IMR-90 (cell line): ENCODE measurements at places on chromosomes 6 and 20. TPM values are rescaled to one million over a fixed set of nuclear protein-coding genes. Genes with fewer than 3 reads are reported as not detected.
A peak's percentile ranks its signal among the peaks of the same experiment; 100 is the strongest.

DNA sequence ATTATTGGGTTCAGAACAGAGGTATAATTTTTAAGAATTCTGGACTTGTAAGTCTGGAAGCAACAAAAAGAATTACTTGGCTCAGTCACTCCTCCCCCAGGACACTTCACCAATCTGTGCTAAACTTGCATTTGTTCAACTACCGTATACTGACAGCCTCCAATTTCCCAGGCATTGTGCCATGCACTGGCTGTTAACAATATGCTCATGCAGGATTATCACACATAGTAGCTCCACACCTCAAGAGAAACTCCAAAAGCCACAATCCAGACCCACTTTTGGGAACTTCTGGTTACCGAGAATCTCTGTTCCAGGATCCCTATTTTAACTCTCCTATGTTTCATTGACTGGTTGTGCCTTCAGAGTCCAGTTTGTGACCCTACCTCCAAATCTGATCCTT is 7.7 kb downstream of the ADGRF1 start:
- DNase-seq, result no peak
- peaks cover 4% of the 10 kb centered on the region for H3K27me3 ChIP-seq
- H3K27ac ChIP-seq, result no peak overlapping the region

GRCh38 chr6:119308048-119308570 is 41.5 kb downstream of the MAN1A1 start:
- peaks cover 3% of the 10 kb centered on the region; the same call in 1 of the 2 replicates for H3K36me3 ChIP-seq
- H3K27me3 ChIP-seq, result no peaks in the 10 kb centered on the region
- peak overlapping the region; percentile 71 for H3K27ac ChIP-seq
- no peak overlapping the region for H3K4me3 ChIP-seq
- DNase-seq, result peak; percentile 84

The GNAS-AS1 gene
- 0.54 and 0.83 TPM in 2 replicates for total RNA-seq

The ZSWIM3 gene
- total RNA-seq, result 8.1 and 8.6 TPM in 2 replicates

The DAAM2 gene
- 12.9 and 13.1 TPM in 2 replicates for total RNA-seq

- H3K36me3 ChIP-seq, result no peaks in the 10 kb centered on the region
- no peak overlapping the region for H3K27ac ChIP-seq
Measured at GRCh38 chr6:79438030-79438429, 99.2 kb downstream of the LCA5 start.

DNA sequence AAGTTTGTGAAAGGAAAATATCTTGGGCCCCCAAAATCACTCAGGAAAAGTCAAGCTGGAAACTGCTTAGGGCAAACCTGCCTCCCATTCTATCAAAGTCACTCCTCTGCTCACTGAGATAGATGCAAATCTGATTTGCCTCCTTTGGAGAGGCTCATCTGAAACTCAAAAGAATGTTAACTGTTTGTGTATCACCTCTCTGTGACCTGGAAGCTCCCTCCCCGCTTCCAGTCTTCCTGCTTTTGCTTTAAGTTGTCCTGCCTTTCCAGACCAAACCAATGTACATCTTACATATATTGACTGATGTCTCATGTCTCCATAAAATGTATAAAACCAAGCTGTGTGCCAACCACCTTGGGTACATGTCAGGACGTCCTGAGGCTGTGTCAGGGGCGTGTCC is 331.4 kb upstream of the QKI start:
- no peaks in the 10 kb centered on the region for H3K27me3 ChIP-seq
- H3K36me3 ChIP-seq, result no peaks in the 10 kb centered on the region
- no peak overlapping the region for H3K4me3 ChIP-seq
- H3K27ac ChIP-seq, result no peak overlapping the region

The KIF6 gene
- under 0.01 TPM in 1 of 2 replicates, not detected in the other for total RNA-seq

DNA sequence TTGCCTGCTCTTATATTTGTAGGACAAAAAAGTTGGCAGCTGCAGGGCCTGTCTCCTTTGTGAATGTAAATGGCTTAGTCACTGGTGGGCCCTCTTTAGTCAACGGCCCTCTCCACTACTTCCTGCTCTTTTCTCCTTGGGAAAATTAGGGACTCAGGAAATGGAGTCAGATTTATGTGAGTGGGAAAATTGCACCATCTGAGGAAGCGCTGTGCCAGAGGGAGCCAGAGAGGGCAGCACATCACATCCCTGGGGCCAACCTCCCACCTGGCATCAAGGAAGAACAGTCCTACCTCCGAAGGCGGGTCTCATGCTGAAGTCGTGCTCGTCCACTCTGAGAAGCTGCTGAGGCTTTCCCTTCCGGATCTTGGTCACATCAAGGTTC is 15.6 kb downstream of the GABRR2 start:
- H3K4me1 ChIP-seq, result peaks cover 9% of the 10 kb centered on the region
- H3K36me3 ChIP-seq, result no peaks in the 10 kb centered on the region
- H3K27me3 ChIP-seq, result peaks cover 17% of the 10 kb centered on the region
- DNase-seq, result peak; percentile 24
- H3K4me3 ChIP-seq, result no peak overlapping the region
- no peak overlapping the region for H3K27ac ChIP-seq

DNA sequence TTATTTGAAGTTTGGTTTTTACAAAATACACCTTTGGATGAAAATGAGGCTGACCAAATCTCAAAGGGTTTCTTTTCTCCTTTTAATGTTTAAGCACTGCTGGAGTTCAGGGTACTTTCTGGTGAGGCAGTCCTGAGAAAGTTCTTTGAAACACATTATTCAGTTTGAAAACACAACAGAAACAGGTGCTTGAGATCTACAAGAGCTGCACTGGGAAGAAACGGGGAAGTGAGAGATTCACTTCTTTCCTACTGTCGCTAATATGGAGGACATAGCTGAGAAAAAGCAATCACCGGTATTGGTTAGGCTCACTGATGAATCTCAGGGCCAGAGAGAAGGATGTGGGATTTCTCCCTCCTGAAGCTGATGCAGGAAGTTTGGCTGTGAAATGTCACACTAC is 22.9 kb upstream of the TMEM170B start:
- no peak overlapping the region for H3K4me3 ChIP-seq
- H3K27me3 ChIP-seq, result peaks cover 12% of the 10 kb centered on the region
- no peaks in the 10 kb centered on the region for H3K36me3 ChIP-seq
- no peak overlapping the region for H3K27ac ChIP-seq
- no peak for DNase-seq
- no peaks in the 10 kb centered on the region for H3K4me1 ChIP-seq

- H3K4me1 ChIP-seq, result peaks cover 2% of the 10 kb centered on the region; the same call in 1 of the 2 replicates
- DNase-seq, result no peak
- H3K27ac ChIP-seq, result no peak overlapping the region
- no peak overlapping the region for H3K4me3 ChIP-seq
Measured at GRCh38 chr20:13681248-13682125, 42.8 kb upstream of the TASP1 start.

GRCh38 chr20:8346700-8347270 is 214.7 kb downstream of the PLCB1 start:
- no peak overlapping the region for H3K4me3 ChIP-seq
- H3K27ac ChIP-seq, result no peak overlapping the region
- no peak for DNase-seq

GRCh38 chr6:13763740-13764381 is 50.5 kb downstream of the MCUR1 start:
- H3K4me3 ChIP-seq, result no peak overlapping the region
- no peaks in the 10 kb centered on the region for H3K36me3 ChIP-seq
- H3K27ac ChIP-seq, result no peak overlapping the region

- H3K4me3 ChIP-seq, result no peak overlapping the region
- H3K36me3 ChIP-seq, result no peaks in the 10 kb centered on the region
- H3K27ac ChIP-seq, result no peak overlapping the region
- no peaks in the 10 kb centered on the region for H3K27me3 ChIP-seq
Measured at GRCh38 chr20:16167423-16168130, 405.7 kb downstream of the KIF16B start.

- peaks cover 21% of the 10 kb centered on the region; the same call in 1 of the 2 replicates for H3K27me3 ChIP-seq
- H3K4me3 ChIP-seq, result no peak overlapping the region
- DNase-seq, result no peak
Measured at GRCh38 chr6:157681041-157681650, 141.9 kb upstream of the SNX9 start.

The ZMYND8 gene
- 23.6 and 24.0 TPM in 2 replicates for total RNA-seq

- no peak overlapping the region for H3K4me3 ChIP-seq
- H3K36me3 ChIP-seq, result no peaks in the 10 kb centered on the region
- DNase-seq, result peak; percentile 37
- H3K27me3 ChIP-seq, result no peaks in the 10 kb centered on the region
- no peak overlapping the region for H3K27ac ChIP-seq
Measured at GRCh38 chr6:159979136-159979874, 10.4 kb downstream of the IGF2R start.

DNA sequence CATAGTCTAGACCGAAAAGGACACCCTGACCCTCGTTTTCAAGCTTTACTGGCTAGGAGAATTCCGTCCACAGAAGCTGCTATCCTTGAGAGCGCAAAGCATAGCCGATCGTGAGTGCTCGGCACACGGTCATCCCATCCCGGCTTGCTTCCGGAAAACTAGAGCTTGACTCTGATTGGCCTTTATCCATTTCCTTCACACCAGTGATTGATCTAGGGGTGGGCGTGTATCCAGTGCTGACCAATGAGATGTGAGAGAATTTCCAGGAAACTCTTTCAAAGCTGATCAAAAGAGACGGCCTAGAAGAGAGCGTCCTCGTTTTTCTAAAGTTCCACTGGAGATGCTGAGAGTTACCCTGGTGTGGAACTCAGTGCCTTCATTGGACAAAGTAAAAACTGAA is 41.0 kb upstream of the NFATC2 start:
- no peak overlapping the region for H3K27ac ChIP-seq
- no peaks in the 10 kb centered on the region for H3K27me3 ChIP-seq
- H3K4me3 ChIP-seq, result no peak overlapping the region
- H3K36me3 ChIP-seq, result no peaks in the 10 kb centered on the region

DNA sequence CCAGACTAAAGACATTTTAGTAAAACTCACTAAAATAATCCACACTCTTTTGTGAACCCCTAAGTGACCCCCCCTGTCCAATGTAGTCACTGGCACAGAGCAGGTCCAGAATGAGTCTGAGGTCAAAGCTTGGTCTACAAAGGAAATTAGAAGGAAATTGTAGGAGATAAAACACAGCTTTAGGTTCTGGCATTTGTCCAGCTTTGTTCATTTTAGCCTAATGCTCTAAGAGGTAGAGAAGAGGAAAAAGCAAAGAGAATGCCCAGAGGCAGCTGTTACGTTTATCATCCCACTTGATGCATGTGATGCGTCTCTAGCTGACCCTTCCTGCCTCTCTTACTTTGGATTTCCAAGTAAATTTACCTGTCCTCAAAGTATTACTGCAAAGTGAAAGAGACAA is 62.5 kb downstream of the CNKSR3 start:
- peak; percentile 55 for DNase-seq
- H3K27ac ChIP-seq, result peak overlapping the region; percentile 46; the same call in 1 of the 2 replicates
- H3K4me3 ChIP-seq, result no peak overlapping the region
- H3K27me3 ChIP-seq, result no peaks in the 10 kb centered on the region
- peaks cover 8% of the 10 kb centered on the region for H3K4me1 ChIP-seq

DNA sequence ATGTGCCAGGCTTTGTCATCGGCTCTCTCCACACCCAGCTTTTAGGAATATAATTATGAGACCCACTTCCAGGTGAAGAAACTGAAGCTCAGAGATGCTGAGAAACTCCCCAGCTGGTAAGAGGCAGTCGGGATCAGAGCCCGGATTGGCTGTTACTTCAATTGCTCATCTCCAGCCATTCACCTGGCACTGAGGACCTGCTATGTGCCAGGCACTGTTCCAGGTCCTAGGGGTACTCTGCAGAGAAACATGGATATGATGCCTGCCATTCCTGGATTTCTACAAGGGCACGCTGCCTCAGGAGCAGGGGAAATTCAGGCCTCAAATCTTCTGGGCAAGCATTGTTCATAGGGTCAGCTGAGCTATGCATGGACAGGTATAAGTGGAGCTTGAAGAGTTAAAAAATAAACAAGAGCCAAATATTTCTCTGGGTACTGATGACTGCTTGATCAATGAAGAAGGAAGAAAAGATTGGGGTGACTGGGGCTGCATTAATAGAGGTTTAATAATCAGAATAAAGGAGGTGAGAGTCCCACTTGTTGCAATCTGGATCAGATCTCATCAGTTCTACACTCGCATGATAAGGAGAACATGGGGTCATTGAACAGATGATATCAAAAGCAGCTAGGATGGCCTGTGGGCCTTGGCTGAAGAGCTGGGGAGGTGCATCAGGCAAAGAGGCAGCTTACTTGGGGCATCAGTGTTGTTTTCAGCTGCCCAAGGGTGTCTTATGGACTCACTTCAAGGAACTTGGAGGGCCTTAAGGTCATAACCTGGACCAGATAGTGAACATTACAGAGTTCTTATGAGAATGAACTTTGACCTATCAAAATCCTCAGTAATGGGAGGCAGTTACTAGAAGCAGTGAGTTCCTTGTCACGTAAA is 80.9 kb upstream of the TOX2 start:
- H3K27me3 ChIP-seq, result peaks cover 20% of the 10 kb centered on the region; the same call in 1 of the 2 replicates
- H3K36me3 ChIP-seq, result no peaks in the 10 kb centered on the region
- H3K4me3 ChIP-seq, result no peak overlapping the region
- DNase-seq, result no peak
- no peak overlapping the region for H3K27ac ChIP-seq

DNA sequence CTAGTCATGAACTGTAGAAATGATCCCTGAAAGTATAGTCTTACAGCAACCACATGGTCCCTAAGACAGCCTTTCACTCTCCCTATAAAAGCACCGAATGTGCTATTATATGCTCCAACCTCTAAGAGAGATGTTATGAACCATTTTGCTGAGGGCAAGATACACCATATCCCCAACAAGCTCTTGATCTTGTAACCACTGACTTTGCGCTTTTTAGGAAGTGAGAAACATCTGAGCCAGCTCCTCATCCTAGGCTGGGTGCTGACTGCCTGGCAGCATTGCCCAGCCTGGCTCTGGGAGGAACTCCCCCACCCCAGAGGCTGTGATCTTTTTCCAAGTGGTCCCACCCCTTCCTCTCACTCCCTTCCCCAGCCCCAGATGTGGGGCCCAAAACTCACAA is 3.1 kb upstream of the EMILIN3 start:
- no peaks in the 10 kb centered on the region for H3K4me1 ChIP-seq
- H3K4me3 ChIP-seq, result no peak overlapping the region
- no peak for DNase-seq
- H3K27ac ChIP-seq, result no peak overlapping the region
- H3K27me3 ChIP-seq, result peaks cover 73% of the 10 kb centered on the region
- no peaks in the 10 kb centered on the region for H3K36me3 ChIP-seq

The FILIP1 gene
- total RNA-seq, result under 0.01 TPM in 2 replicates

DNA sequence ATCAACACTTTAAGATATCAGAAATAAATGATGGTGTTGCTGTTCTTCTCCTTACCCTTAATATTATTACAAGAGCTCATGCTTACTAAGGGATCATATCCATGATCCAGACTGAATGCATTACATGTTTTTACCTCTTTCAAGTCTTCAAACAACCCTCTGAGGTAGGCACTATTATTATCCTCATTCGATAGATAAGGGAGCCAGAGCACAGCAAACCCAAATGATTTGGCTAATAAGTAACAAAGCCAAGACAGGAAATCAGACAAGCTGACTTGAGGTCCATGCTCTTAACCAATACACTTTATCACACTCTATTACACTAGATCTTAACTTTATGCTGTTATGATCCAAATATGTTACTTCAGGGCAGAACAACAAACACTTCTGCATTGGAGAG is 145.9 kb downstream of the RALGAPA2 start:
- no peak for DNase-seq
- no peak overlapping the region for H3K4me3 ChIP-seq
- H3K4me1 ChIP-seq, result no peaks in the 10 kb centered on the region
- H3K27ac ChIP-seq, result no peak overlapping the region
- no peaks in the 10 kb centered on the region for H3K36me3 ChIP-seq

The EEF1A2 gene
- total RNA-seq, result 1.3 and 2.2 TPM in 2 replicates

The FERMT1 gene
- 1.7 and 2.3 TPM in 2 replicates for total RNA-seq

GRCh38 chr6:166597711-166598440 is 11.4 kb upstream of the RAMACL start:
- H3K27ac ChIP-seq, result peak overlapping the region; percentile 92
- peaks cover 7% of the 10 kb centered on the region; the same call in 1 of the 2 replicates for H3K36me3 ChIP-seq
- no peaks in the 10 kb centered on the region for H3K27me3 ChIP-seq
- H3K4me1 ChIP-seq, result peaks cover 43% of the 10 kb centered on the region
